Astrocyte (in vitro differentiated cells and primary cell): ENCODE measurements at places on chromosomes 3 and 15.

- no peak for DNase-seq
Measured at GRCh38 chr15:76776480-76776879, 128.7 kb downstream of the SCAPER start.

GRCh38 chr3:148229107-148229506 lies 468.6 kb upstream of the AGTR1 start:
- DNase-seq = no peak

GRCh38 chr3:139293665-139294023 lies 50.2 kb upstream of the MRPS22 start:
- no peak for DNase-seq

- peak; percentile 97 for DNase-seq
Measured at GRCh38 chr3:86793786-86794185, 197.2 kb downstream of the VGLL3 start.

GRCh38 chr3:31534065-31534425 lies 1.3 kb downstream of the STT3B start:
- DNase-seq = peak; percentile 10

DNA sequence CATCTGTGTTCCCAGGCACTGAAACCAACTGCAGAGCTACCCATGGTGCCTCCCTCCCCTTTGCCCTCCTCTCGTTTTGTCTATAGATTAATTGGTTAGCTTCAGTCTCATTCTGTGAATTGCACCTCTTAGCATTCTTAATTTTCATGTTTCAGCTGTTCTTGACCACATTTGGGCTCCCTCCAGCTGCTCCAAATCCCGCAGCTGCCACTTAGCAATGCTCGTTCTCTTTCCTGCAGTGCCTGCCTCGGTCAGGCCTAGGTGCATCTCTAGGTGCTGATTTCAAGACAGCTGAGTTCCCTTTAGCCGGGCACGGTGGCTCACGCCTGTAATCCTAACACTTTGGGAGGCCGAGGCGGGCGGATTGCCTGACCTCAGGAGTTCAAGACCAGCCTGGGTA lies 47.0 kb upstream of the SMAD3 start:
- no peak for DNase-seq

GRCh38 chr3:165503825-165504224 lies 307.6 kb upstream of the SLITRK3 start:
- no peak for DNase-seq

DNA sequence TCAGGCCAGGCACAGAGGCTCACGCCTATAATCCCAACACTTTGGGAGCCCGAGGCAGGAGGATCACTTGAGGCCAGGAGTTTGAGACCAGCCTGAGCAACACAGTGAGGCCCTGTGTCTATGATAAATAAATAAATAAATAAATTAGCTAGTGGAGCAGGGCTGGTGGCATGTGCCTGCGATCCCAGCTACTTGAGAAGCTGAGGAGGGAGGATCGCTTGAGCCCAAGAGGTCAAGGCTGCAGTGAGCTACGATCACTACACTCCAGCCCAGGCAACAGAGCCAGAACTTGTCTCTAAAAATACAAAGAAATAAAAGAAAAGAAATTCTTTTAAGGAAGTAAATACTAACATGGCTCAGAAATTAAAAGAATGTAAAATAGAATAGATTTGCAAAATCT lies 91.8 kb downstream of the LIPC start:
- DNase-seq = no peak

GRCh38 chr3:112966633-112967032 lies 8.3 kb downstream of the CD200R1 start:
- no peak for DNase-seq

DNA sequence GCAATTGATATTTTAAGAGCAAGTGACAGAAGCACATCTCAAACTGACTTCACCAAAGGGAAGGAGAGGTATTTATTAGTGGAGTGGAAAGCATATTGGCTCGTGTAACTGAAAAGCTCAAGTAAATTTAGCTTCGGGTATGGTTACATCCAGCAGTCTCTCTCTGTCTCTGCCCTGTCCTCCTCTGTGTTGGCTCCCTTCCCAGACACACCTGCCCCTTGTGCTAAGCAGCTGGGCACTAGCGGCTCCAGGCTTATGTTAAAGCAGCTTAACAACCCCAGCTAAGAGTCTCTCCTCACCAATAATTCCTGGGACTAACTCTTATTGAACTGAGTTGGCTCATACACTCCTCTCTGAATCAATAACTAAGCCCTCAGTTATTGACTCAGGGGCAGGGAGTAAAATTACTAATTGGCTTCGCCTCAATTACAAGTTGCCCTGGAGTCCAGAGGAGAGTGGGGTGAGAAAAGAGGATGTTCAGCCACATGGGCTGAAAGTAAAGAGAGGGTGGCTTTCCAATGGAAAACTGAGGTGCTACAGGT lies 12.8 kb upstream of the SH3BP5 start:
- DNase-seq = no peak

DNA sequence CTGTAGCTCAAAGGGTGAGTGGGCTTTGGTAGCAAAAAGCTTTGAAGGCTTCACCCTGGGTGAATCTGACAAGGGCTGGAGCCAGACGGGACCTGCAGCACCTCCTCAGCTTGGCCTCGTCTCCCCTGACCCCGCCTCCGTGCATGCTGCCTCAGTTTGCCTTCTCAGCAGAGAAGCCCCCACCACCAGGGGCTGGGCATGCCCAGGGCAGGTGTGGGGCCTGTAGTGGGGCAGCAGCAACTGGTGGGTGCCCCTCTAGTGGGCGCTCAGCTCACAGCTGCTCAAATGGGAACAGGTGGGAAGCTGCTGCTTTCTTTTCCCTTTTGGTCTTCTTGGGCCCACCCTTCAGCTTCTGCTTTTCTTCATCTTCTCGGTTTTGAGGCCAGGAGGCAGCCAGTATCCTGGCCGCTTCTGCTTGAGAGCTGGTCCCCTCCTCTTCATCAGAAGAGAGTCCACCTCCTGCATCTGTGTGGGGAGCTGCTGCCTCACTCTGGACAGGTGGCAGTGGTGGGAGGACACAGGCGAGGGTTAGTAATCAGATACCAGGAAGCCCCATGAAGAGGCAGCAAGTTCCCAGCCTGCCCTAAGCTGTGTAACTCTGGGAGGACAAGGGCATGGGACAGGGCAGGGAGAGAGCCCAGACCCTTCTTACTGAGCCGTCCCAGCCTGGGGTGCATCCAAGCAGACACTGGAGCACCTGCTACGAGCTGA lies 21.0 kb downstream of the TMEM43 start:
- no peak for DNase-seq

GRCh38 chr3:18872466-18872865 lies 275.8 kb upstream of the KCNH8 start:
- DNase-seq = no peak

GRCh38 chr15:38864827-38865581 lies 300.4 kb upstream of the RASGRP1 start:
- DNase-seq = peak; percentile 74
